ENCODE measurements at places on chromosomes 13 and 19.

DNA sequence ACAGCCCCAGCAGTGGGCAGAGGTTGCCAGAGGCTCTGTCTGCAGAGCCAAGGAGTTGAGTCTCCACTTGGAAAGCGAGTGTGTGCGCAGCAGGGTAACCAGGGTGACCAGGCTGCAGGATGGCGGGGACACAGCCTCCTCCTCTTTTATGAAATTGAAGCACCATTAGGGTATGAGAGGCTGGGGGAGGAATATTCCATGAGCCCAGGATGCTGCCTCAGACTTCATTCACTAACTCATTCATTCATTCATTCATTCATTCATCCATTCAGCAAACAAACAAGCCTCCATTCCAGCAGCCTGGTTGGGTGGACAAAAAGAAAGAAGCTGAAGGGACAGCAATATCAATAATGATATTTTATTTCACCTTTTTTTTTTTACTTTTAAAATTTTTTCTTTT, 6.6 kb upstream of the LMTK3 start:
- no peak for DNase-seq

DNA sequence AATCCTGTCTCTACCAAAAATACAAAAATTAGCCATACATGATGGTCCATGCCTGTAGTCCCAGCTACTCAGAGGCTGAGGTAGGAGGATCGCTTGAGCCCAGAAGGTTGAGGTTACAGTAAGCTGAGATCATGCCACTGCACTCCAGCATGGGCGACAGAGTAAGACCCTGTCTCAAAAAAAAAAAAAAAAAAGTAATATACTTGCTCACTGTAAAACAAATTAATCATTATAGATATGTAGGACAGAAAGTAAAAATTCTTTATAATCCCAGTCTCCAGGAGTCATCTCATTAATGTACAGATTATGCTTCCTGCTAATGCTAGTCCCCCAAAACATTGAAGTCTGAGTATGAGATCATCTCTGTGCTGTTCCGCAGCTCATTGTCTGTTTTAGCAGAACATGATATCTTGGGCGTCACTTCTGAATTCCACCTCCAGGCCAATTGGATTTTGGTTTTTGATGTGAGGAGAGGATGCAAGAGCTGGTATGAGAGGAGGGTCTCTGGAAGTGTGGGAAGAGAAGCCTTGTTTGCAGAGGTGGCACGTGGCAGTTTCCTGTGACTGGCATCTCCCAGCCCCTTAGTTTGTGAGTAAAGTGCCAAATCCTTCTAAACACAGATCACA, 75.4 kb upstream of the NPAS1 start:
- DNase-seq, result no peak

DNA sequence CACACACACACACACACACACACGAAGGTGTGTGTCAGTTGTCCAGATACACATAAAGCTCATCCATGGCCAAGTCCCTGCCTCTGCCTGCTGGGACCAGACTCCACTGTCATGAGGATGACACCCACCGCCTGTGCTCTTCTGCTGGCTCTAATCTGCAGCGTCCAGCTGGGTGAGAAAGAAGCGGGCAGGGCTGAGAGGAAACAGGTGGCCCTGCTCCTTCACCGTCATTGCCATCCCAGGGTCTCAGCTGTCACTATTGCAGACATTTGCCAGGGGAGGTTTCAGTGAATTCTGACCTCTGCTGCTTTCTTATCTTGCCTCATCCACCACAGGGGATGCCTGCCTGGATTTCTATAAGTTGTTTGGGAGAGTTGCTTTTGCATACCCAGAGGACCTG, 31.4 kb downstream of the SCGB2B2 start:
- DNase-seq, result no peak

DNA sequence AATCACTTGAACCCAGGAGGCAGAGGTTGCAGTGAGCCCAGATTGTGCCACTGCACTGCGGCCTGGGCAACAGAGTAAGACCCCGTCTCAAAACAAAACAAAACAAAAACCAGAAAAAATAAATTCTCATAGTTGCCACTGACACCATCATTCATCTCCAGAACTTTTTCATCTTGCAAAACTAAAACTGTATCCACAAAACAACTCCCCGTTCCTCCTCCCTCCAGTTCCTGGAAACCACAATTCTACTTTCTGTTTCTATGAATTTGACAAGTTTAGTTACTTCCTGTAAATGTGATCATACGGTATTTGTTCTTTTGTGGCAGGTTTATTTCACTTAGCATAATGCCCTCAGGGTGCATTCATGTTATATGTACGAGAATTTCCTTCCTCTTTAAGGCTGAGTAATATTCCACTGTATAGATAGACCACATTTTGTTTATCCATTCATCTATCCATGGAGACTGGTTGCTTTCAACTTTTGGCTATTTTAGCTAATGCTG, 13.2 kb upstream of the ADGRE5 start:
- DNase-seq, result no peak

GRCh38 chr19:51729781-51730180, 6.0 kb upstream of the HAS1 start:
- no peak for DNase-seq

DNA sequence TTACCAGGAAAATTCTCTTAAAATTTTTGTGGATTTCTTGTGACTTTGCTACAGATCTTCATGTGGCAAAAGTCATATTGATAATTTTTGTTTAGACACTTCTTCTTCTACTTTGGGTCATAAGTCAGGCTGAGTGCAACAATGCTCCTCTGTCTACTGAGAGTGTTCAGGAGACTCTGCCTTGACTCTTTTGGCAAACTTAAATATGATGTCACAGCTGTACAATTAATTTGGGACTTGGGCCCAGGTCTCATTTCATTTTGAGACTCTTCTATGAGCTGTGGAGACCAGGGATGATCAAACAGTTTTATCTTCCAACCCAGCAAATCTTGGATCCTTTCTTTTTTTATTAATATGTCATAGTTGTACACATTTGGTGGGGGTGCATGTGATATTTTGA, 19.7 kb upstream of the IPO5 start:
- DNase-seq, result no peak

Measured in NCI-H1092 (cell line).